ENCODE measurements at places on chromosomes 7 and 10. TPM values are rescaled to one million over a fixed set of nuclear protein-coding genes. Genes with fewer than 3 reads are reported as not detected.

- DNase-seq = no peak
Observed at GRCh38 chr7:12391922-12392615, 11.6 kb downstream of the VWDE start.

DNA sequence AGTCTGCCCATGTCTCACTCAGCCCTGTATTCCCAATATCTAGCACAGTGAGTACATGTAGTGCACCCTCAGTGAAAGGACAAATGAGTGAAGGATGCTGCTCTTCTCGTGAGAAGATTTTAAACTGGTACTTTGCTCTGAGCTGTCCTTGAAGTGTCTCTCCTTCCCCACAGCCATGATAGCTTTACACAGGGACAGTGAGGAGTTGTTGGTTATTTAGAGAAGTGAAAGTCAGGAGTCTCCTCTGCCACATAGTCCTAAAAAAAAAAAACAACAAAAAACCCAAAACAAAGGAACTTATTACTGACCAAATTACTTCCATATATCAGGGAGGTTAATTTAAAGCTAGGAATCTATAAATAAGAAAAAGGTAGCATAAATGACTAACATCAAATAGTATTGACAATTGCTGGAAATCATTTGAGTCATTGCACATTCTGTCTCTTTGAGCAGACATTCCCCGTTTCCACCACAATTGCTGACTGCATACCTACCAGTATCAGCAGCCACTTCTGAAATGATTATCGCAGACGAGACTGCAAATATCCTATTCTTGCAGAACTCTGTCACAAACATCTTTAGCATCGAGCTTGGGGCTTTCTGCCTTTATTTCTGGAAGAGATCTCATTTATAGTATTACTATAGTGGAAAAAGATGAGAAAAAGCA, 202.1 kb downstream of the PTEN start:
- DNase-seq = no peak

GRCh38 chr10:127815147-127815546, 77.6 kb downstream of the CLRN3 start:
- DNase-seq = no peak

DNA sequence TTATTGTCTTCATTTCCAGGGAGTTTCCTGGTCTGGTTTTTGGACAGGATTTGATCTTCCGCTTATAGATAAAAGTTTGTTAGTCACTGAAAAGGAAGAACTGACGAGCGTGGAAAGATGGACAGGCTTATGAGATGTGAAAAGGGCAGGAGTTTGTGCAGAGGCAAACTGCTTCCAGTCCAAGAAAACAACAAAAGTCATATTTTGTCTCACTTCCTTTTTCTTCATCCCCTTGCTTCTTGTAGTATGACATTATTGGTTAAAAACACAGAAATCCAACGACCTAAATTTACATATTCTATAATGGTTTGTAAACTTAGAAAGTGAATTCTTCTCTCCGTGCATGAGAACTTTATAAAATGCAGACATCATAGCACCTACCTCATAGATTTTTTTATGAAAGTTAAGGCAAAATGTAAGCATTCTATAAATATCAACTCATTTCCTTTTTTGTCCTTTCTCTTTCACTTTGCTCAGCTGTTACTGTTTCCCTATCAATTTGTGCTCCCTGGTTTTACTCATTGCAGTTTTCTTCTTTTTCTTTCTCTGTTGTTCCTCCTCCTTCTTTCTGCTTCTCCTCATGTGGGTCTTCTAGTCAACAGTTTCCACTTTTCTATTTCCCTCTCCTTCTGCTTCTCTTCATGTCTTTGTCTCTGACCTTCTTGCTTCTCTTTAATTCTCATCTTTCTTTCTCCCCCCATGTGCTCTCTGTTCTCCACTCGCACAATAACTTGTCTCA, 370.2 kb downstream of the ARL4A start:
- no peak for DNase-seq

DNA sequence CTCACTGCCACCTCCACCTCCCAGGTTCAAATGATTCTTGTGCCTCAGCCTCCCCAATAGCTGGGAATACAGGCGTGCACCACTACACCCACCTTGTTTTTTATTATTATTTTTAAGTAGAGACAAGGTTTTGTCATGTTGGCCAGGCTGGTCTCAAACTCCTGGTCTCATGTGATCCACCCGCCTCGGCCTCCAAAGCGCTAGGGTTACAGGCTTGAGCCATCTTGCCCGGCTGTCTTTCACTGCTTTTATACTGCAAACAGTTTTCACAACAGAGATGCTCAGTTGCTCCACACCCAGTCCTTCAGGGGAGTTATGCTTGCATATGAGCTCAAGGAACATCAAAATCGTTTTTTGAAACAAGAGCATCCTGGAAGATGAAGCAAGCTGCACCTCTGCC, 1.3 kb upstream of the PRR15 start:
- DNase-seq = no peak

- peak; percentile 27 for DNase-seq
Observed at GRCh38 chr10:60466267-60467201, 76.9 kb upstream of the ANK3 start.

DNA sequence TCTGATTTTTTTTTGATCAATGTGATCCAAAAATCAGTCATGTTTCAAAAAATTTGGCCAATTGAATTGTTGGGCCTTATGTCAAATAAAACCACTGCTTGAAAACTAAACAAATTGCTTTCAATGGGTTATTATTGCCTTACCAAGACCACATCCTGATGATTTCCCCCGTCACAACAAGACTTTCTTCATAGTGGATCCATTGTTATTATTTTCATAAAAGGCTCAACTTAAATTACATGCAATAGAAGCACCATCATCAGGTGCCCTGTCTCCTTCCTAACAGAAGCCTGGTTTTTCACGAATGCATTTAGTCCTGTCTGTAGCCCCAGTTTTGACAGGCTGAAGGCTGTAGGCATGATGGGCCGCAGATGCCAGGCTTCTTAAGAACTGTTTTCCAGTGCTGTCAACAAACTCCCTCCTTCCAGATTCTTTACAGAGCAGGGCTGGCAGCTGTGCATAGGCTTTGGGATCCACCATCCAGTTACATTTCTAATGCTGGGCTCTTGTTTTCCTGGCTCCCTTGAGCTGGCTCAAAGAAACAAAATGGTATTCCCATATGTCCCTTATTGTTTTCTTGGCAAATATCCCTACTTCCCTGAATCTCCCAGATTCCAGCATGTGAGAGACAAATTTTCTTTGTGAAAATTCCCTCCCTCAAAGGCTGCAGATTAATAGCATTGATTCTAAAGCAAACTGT, 302.0 kb downstream of the TWIST1 start:
- no peak for DNase-seq

- DNase-seq = peak; percentile 72
Observed at GRCh38 chr7:47405921-47406800, 175.8 kb downstream of the TNS3 start.

DNA sequence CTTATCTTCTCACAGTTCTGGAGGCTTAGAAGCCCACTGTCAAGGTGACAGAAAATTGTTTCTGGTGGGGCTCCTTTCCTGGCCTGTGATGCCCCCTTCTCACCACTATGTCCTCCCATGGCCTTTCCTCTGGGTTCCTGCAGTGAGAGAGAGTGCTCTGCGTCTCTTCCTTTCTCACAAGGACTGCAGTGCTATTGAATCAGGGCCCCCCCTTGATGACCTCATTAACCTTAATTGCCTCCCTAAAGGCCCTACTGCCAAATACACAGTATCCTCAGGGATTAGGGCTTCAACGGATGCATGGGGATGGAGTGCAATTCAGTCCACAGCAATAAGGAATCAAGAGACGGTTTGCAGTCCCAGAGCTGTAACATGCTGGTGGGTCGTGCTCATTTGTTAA, 82.0 kb upstream of the GRB10 start:
- no peak for DNase-seq

DNA sequence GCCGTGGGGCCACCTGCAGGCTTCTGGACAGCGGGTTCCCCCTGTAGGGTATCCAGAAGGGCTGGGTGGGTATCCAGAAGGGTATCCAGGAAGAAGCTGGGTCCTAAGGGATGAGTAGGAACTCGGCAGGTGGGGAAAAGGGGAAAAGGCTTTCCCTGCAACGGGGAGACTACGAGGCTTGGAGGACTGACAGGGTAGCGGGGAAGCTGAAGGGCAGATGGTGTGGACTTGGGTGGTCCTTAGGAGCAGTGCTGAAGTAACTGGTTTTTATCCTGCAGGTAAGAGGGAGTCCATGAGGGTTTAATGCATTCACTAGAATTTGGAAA, 525 bp downstream of the UBE2D4 start:
- DNase-seq = no peak

DNA sequence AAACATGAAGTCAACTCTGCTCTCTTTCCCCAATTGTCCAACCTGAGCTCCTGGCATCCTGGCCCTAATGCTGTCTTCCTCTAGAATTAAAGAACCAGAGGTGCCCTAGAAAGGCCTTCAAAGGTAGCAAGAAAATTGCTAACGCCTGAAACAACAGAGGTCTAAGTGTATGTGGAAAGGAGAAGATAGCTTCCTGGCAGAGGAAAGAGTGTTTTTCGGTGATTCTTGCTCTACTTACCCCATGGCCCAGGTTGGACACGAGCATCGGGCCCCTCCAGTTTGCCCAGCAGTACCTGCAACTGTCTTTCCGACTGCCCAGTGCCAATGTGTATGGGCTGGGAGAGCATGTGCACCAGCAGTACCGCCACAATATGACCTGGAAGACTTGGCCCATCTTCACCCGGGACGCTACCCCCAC, 22.2 kb downstream of the MGAM2 start:
- DNase-seq = no peak

DNA sequence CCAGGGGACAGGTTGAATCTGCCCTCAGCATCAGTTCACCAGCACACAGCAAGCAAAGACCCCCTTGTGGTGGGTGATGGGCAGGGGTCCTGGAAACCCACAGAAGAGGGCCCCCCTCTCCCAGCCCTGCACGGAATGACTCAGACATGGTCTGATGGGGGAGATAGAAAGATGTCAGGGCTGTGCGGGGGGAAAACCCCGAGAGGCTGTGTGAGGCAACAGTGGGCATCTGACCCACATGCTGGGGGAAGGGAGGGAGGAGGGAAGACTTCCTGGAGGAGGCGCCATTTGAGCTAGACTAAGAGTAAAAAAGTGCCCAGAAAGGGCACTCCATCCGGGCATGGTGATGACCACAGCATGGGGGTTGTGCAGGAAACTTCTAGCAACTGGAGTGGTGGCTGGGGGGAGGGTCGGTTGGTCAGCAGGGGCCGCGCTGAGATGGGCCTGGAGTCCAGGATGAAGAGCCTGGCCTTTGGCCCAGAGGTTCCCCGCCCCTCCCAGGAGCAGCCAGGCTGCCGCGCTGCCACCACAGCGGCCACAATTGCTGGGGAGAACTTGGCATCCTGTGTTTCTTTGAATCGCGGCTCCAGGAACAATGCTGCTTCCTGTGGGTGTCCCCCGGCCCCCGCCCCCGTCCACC, 2.5 kb downstream of the LFNG start:
- peak; percentile 87 for DNase-seq

DNA sequence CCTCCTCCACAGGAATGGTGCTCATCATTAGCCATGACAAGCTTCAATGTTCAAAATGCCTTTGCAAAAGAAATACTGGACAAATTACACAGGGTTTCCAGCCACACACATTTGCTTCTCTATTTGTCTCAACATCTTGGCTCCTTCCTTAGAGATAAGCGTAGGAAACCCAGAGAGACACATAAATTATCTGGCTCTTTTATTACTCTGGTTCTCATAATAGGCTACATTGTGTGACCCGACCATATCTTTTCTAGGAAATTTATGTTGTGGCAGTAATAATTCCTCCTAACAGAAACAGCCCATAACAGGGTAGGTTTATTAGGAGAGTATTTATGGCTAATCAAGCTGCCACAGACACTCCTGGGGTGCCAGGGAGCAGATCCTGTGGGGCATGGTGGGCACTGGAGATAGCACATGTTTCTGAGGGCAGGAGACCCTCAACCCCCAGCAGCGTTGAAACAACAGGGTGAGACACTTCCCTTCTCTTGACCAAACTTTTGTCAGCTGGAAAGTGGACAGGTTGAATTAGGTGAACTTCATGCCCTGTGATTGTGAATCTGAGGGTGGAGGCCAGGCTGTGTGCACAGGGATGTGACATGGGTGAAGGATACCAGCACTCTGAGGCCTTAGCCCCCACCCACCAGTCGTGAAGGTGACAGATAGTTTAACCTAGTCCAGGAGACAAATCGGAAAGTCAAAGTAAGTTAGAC, 295.9 kb upstream of the ZNF32 start:
- DNase-seq = no peak

Gene PILRA
- total RNA-seq = 0.69 TPM

Gene ACHE
- total RNA-seq = not detected

Gene UPF2
- total RNA-seq = 14.2 TPM

Gene LRRC18
- total RNA-seq = not detected

Gene DNMBP
- 14.4 TPM for total RNA-seq

Gene GBX1
- total RNA-seq = not detected

Gene ARL3
- total RNA-seq = 9.0 TPM

Gene DGKB
- total RNA-seq = 0.11 TPM

Gene DLX5
- 1.3 TPM for total RNA-seq

Gene PARP12
- 34.8 TPM for total RNA-seq
